ENCODE measurements at places on chromosomes 2 and 18.

DNA sequence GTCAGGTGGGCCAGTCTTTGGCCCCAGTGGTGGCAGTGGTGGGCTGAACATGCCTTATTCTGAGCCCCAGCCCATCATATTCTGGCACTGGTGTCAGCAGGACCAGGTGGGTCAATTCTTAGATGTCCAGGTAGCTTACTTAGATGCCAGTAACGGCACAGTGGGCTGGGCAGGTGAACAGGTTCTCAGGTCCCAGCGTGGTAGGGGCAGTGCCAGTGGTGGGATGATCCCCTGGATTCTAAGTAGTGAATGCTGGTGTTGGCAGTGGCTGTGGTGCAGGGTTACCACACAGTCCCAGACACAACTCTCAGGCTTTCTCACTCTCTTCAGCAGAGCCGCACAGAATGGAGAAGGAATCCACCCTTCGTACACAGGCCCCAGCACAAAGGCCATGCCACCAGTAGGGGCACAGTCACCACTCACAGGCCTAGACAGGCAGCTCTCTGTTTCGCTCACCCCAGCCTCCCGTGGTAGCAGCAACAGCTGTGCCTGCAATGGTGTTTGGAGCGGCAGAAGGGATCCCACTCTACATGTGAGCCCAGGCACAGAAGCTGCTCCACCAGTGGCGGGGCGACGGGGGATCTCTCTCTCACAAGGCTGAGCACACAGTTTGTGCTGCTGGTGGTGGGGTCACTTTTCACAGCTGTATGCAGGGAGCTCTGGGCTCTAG lies 97.3 kb downstream of the ANKRD12 start:
- DNase-seq = no peak

GRCh38 chr2:108154366-108155061 lies 85.3 kb upstream of the SULT1C3 start:
- no peak for DNase-seq

DNA sequence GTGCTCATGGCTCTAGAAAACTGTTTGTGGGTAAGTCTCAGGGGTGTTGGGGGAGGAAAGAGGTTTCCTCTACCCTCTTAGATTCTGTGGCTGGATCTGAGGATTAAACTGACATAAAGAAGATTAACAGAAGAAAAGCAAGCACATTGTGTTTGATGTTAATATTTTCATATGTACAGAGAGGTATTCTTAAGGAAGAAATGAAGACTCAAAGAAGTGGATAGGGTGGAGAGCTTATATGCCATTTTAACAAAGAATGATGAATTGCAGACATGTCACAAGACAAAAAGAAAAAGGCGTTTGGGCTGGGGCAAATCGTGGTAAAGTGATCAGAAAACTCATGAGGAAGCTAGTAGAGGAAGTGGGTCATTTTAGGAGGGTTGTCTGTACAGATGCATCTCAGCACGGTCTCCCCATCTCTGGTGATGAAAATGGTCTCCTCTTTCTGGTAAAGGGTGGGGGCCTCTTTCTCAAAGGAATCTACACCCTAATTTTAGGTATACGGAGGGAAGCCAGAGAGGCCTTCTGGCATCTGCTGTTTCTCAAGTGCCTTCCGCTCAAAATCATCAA lies 17.8 kb downstream of the FAM110C start:
- DNase-seq = no peak

- DNase-seq = no peak
These were observed 126.7 kb upstream of the TMEM200C start for GRCh38 chr18:6022074-6022444.

DNA sequence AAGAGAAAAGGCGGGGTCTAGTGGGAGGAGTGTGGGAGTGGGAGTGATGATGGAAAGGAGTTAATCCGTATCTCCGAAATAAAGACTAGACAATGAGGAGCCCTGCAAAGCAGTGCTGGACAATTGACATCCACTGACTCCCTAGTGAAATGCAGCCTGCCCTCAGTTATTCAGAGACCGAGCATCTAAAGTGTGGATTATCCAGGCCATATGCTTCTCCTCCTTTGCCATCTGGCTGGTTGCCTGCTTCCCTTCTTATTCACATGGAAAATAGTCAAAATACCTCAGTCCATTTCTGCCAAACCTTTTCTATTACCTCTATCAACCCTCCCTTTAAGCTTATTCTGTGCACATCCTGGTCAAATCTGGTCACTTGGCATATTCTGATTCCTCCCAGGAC lies 288.8 kb upstream of the SIX3 start:
- DNase-seq = no peak

Measured in stimulated activated CD8-positive, alpha-beta memory T cell treated with anti-CD3 and anti-CD28 coated beads, Interleukin-4, amount 100 ng/mL, for 4 hours (primary cell).